ENCODE measurements at places on chromosomes 6 and 20. TPM values are rescaled to one million over a fixed set of nuclear protein-coding genes. Genes with fewer than 3 reads are reported as not detected.

Gene RHAG
- total RNA-seq = 0.76 TPM

DNA sequence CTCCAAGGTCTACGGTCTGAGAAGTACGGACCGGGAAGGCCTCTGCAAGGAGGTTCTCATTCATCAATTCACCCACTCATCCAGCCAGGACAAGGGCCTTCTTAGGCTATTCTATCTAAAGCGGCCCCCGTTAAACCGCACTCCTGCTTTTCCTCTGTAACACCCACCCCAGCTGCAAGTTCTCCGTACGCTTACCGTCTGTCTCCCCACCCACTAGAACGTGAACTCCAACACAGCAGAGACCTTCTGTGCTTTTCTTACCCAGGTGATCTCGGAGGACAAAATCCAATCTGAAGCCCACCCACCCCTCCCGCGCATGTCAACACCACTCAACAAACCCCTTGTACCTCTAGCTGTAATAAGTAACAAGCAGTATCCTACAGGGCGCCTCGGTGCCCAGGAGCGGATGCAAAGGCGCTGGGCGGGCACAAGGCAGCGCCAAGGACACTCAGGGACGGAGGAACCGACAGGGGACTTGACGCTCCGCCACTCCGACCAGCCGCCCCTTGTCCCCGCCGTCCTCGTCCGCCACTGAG is 351 bp downstream of the AURKA start:
- DNase-seq = no peak

DNA sequence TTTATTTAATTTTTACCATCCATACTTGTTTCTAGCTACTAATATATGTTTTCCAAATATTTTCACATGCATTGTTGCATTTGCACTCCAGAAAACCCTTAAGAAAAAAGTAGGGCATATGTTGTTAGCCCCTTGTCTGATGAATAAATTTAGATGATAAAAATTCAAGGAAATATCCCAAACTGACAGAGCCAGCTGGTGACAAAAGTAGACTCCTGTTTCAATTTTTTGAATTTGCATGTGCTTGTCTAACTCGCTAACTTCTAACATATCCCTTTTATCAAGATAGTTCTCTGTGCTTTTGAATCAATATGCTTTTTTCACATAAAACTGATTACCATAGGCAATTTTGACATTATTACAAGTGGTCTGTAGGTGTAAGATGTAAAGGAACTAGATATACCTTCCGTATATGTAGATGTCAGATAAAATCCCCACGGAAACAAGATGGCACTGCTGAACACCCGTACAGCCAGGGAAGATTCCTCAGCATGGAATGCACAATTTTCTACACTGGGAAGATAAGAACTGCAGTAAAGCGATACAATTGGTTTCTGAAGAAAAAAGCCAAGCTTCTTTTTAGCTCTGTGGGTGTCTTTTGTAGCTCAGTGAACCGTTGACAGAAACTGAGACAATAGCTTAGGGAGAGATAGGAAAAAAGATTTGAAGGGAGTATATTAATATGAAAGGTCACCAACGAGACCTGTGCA is 437.6 kb upstream of the RNF217 start:
- no peak for DNase-seq

GRCh38 chr20:42985628-42986027 is 204.1 kb downstream of the PTPRT start:
- DNase-seq = no peak
